ENCODE measurements at places on chromosomes 4 and X.

- no peak for DNase-seq
Measured at GRCh38 chr4:113835005-113835404, 73.5 kb upstream of the CAMK2D start.

DNA sequence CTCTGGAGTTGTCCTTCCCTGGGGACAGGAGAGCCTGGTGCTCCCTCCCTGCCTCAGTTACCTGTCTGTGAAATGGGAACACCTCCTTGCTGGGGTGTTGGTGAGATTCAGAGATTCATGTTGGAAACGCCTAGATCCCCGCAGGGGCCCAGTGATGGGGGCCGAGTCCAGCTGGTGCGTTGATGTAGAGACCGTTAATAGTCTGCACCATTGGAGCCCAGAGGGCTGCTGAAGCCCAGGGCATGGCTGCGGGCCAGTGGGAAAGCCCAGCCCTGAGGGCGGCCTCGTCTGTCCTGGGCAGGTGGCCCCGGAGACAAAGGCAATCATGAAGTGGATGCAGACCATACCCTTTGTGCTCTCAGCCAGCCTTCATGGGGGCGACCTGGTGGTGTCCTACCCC is 14.4 kb downstream of the CPZ start:
- no peak for DNase-seq

DNA sequence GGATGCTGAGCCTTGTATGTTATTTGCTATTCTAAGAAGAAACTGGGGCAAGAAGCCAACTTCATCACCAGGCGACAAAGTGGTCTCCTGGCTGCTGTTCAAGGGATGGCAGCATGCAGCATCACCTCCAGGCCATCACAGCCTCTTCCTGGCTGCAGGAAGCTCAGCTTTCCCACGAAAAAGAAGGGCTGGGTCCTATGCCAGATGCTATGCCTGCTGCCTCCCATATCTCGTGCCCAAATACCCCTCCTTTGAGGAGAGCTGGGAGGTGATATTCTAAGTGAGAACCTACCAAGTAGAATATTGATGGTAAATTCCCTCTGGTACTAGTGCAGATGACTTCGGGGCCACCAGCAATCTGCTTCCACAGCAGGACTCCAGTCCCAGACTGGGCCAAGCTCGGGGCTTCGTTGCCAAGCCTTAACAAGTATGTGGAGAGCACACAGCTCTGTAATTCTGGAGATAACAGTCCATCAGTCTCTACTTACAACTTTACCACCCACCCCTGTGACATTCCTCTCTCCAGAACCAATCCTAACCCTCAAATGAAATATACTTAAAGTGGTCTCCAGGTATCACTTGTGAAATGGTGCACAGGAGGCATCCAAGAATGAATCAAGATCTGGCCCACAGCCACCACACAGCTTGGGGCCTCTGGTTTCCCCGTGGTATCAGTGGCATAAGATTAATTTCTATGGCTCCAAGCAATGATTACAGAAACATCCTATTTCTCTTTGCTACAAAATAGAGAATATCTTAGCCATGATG is 149.3 kb downstream of the PALLD start:
- DNase-seq: no peak

DNA sequence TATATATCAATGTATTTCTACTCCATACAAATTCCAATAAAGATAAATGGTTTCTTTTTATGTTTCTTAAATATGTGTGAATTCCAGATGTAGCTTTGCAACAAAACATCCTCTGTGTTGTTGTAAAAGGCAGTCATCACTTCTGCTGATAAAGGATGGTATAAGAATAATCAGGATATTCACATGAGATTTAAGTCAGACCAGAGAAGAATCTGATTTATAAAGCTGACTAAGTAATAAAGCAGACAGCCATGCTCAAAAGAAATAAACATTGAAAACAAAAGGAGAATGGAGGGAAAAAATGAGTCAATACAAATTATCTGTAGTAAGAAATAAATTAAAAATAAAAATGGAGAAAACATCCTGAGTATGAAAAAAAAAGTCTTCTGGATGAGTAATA is 27.0 kb upstream of the SLC7A11 start:
- no peak for DNase-seq

GRCh38 chr4:167100120-167100519 is 134.2 kb downstream of the SPOCK3 start:
- DNase-seq: no peak

GRCh38 chr4:56259655-56260054 is 127.6 kb downstream of the AASDH start:
- DNase-seq: no peak

DNA sequence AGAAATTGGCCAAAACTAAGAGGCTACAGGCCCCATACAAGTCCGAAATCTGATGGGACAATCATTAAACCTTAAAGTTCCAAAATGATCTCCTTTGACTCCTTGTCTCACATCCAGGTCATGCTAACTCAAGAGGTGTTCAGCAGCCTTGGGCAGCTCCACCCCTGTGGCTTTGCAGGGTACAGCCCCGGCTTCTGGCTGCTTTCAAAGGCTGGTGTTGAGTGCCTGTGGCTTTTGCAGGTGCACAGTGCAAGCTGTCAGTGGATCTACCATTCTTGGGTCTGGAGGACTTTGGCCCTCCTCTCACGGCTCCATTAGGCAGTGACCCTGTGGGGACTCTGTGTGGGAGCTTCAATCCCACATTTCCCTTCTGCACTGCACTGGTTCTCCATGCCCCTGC is 329.1 kb upstream of the MAD2L1 start:
- DNase-seq: no peak
